GM12892 (cell line): ENCODE measurements at places on chromosomes 4 and X.

- no peak for DNase-seq
Measured at GRCh38 chr4:17168571-17168970, 270.1 kb upstream of the LDB2 start.

DNA sequence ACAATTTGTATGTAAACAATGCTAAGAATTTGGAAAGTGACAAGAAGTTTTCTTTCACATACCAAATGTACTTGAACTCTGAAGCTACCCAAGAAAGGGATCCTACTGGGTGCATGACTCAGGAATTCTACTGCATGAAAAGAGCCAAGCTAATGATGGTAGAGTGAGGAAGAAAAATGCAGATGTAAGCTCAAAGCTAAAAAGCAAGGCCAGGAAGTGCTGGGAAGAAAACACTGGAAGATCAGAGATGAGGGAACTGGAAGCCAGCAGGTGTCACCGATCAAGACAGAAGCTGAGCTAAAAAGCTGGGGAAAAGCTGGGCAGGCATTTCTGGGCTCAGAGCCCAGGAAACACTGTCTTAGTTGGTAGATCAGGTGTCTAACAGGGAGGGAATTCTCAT lies 449.1 kb downstream of the NKX6-1 start:
- DNase-seq: no peak

DNA sequence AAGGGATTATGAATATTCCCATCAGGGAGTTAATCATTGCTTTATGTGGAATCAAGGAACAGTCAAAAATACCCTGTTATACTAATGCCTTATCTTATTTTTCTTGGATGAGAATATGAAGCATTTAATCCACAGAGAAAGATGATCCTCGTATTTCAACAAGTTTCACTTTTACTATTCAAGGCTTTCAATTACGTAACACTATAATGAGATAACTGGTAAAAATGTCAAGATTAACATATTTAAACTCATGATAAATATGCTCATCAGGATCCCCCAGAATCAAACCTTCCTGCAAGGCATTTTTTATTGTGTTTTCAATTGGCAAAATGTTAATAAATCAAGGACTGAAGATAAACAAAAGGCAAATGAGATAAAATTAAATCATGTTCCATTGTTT lies 5.1 kb downstream of the ZXDA start:
- DNase-seq: no peak

GRCh38 chr4:181946902-181947301 lies 296.3 kb upstream of the TENM3 start:
- no peak for DNase-seq

GRCh38 chrX:86349115-86349514 lies 200.9 kb downstream of the DACH2 start:
- DNase-seq: no peak

- DNase-seq: no peak
Measured at GRCh38 chr4:102390438-102390837, 45.2 kb upstream of the SLC39A8 start.

- DNase-seq: no peak
Measured at GRCh38 chrX:105701310-105702052, 120.9 kb upstream of the NRK start.

GRCh38 chr4:173182403-173182802 lies 13.8 kb downstream of the GALNT7 start:
- no peak for DNase-seq

GRCh38 chr4:173492315-173492714 lies 37.7 kb downstream of the HAND2 start:
- no peak for DNase-seq

DNA sequence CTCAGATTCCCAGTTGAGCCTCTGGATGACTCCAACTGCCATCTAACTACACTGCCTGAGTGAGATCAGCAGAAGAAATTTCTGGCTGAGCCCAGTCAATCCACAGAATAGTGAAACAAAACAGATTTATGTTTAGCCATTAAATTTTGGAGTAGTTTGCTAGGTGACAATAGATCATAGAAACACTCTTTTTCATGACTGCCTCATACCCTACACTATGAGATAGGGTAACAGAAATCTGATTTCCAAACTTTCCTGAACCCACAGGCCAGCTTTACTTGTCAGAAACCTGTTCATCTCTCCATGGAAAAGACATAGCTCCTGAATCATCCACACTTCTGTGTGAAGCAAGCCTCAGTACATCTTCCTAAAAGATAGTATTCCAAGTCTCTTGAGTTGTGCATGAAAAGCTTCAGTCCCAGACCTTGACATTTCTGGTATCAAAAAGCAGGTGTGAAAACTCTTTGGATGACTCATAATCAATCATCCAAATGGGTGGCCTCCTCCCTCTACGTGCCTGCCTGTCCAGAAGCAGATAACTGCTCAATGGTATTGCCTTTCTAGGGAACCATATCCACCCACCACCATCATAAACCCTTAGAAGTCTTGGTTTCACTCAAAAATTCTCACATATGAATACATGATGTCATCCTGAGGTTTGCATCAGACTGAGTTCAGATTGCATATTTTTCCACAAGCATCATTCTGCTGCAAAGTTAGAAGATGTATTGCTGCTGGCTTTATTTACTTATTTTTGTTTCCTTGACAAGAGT lies 47.5 kb upstream of the RAP2C start:
- DNase-seq: no peak

- DNase-seq: no peak
Measured at GRCh38 chrX:139770366-139770765, 62.4 kb upstream of the MCF2 start.

- DNase-seq: no peak
Measured at GRCh38 chr4:37650481-37650880, 35.7 kb downstream of the RELL1 start.

- no peak for DNase-seq
Measured at GRCh38 chr4:102599886-102600285, 98.7 kb downstream of the NFKB1 start.

DNA sequence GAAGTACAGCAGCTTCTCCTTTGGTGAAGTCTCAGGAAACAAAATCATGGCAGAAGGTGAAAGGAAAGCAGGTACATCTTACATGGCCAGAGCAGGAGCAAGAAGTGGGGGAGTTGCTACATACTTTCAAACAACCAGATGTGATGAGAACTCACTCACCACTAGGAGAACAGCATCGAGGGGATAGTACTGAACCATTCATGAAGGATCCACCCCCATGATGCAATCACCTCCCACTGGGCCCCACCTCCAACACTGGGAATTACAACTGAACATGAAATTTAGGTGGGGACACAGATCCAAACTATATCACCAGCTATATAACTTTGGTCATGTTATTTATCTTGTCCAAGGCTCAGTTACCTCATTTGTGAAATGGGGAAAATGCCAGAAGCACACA lies 159.4 kb downstream of the OPHN1 start:
- DNase-seq: no peak

- peak; percentile 69 for DNase-seq
Measured at GRCh38 chrX:39874202-39874816, 223.4 kb downstream of the BCOR start.

GRCh38 chrX:127259742-127260141 lies 440.2 kb downstream of the PRR32 start:
- DNase-seq: no peak

- DNase-seq: no peak
Measured at GRCh38 chrX:101550362-101550750, at the start of gene ARMCX1. TSS of gene ARMCX1 (plus strand) at chrX:101550547. CDS start at chrX:101552931, 2,384 bp downstream.
